Stimulated activated CD8-positive, alpha-beta memory T cell treated with anti-CD3 and anti-CD28 coated beads, Interleukin-7, amount 100 ng/mL, for 1 hour (primary cell): ENCODE measurements at places on chromosomes 16 and 17.

DNA sequence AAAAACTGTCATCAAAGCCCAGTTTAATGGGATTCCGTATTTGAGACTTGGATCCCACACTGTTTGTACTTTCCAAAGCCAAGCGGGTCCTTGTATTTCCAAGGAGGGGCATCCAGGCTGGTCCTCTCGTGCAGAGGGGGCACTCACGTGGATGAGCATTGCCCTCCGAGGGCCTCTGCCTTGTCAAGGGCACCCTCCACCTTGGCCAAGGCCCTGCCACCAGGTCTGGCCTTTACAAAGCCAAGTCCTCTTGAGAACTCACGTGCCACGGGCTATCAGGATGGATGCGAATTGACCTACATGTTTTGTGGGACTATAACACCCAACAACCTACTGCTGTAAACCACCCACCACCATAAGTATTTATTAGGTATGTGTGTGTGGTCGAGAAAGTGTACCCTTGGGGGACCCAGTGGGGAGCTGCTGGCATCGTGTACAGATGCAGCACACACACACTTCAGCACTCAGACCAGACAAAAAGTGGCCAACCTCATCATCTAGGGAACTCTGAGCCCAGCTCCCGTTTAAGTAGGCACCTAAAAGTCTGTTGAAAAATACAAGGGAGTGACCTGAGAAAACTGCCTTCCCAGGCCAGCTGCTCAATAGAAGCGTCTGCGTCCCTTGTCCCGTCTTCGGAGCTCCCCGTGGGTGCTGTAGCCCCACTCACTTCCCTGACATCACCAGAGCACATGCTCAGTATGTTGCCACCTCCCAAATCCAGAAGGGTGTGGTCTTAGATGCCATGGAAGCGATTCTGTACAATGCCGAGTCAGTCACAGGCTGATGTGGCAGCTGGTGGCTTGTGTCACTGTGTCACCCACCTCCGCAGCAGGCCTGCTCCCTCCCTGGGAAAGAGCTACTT lies 12.9 kb downstream of the MAP1LC3B start:
- no peak for DNase-seq

GRCh38 chr16:5621826-5622225 lies 524.2 kb upstream of the EEF2KMT start:
- no peak for DNase-seq

GRCh38 chr16:69847643-69848042 lies 85.5 kb downstream of the WWP2 start:
- no peak for DNase-seq

GRCh38 chr16:88430524-88431446 lies 22.3 kb upstream of the ZFPM1 start:
- DNase-seq, result no peak

DNA sequence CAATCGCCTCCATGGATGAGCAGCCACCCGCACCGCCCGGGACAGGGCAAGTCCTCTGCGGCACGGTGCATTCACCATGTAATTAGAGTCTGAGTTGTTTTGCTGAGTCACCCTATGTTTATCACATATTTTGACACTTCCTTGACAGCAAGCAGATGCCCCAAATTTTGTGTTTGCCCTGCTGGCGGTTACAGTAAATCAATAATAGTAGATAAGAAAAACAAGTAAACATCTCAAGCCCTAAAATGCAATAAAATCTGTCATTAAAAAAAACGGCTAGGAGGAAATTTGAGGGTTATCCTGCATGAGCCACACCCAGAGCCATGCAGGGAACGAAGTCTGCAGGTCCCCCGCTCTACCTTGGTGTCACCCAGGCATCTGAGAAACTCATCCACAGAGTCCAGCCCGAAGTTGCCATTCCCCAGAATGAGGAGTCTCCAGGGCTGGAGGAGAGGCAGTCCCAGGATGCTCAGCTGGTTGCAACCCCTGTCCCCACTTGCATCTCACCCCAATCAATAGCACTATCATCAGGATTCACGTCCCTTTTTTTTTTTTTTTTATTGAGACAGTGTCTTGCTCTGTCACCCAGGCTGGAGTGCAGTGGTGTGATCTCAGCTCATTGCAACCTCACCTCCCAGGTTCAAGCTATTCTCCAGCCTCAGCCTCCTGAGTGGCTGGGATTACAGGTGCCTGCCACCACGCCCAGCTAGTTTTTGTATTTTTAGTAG lies 16.5 kb upstream of the ST6GALNAC1 start:
- DNase-seq, result no peak

- DNase-seq, result no peak
These were observed 10.4 kb upstream of the WFDC1 start for GRCh38 chr16:84284154-84284722.

DNA sequence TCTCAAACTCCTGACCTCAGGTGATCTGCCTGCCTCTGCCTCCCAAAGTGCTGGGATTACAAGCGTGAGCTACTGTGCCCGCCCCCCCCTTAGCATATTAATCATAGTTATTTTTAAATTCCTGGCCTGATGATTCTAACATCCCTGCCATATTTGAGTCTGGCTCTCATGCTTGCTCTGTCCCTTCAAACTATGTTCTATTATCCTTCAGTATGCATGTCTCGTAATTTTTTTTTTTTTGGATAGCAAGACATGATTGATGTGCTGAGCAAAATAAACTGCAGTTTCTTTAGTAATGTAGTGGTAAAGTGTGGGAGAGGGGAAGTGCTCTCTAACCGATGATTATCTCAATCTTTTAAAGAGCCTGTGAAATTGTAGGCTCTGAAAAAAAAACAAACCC lies 34.3 kb upstream of the TMEM92 start:
- no peak for DNase-seq

DNA sequence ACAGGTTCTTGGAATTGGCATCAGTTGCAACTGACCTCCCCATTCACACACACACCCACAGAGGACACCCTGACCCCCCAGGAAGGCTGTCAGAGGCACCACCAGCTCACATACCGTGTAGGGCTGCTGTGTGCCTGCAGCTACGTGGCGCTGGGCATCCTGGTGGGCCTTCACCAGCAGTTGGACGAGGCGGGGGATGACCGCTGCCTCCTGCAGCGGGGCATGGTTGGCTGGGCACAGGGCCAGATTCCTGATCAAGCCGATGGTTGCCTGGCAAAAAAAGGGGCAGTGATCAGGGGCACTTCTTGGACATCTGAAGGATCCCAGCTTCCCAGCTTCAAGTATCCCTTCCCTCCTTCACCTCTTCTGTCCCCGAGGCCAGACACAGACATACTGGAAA lies 24.2 kb upstream of the HAP1 start:
- no peak for DNase-seq

DNA sequence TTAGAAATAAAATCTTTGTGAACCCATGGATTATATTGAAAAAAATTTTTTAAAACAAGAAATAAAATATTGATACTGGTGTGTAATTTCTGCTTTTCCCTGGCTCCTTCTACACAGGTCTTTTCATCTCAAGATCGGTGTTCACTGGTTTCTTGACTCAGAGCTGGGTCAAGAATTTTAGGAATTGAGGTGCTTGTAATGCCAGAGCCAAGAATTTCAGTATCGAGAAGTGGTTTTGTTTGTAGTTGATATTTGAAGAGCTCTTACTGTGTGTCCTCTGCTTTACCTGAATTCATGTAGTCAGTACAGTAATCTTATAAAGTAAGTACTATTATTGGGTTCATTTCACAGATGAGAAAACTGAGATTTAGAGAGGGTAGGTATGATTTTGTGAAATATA lies 7.3 kb downstream of the WWP2 start:
- DNase-seq, result no peak

- DNase-seq, result no peak
These were observed 87.4 kb downstream of the KCNJ2 start for GRCh38 chr17:70256751-70257150.

DNA sequence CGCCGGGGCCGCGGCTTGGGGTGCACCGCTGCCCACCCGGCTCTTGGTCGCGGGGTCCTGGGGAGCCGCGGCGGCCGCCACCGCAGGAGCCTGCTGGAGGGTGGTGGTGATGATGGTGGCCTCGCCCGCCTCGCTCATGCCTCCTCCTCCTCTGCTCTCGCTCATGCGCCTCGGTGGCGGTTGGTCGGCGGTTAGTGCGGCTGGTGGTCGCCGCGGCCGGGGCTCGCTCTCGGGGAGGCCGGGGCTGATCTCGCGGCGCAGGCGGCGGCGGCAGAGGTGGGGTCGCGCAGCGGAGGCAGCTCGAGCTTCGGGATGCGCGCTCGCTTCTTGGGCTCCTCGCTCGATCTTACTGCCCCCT lies 41.6 kb downstream of the AHSP start:
- DNase-seq, result no peak

DNA sequence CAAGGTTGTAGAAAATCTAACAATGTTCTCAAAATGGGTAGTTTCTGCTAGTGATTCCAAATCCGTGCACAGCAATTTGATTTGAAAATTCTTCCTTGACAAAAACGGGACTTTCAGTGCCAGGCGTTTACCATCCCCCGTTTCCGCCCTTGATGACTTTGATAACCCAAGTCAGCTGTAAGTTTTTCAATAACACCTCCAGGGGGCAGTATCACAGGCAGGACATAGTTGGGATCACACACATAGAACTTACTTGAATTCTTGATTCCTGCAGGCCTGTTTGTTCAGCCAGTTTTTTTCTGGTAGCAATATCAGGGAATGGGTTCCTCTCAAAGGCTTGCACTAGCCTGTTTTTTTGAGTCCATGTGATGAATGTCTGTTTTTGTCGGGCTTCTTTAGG lies 5.6 kb downstream of the DUXB start:
- DNase-seq, result no peak

- DNase-seq, result no peak
These were observed 247.1 kb upstream of the MON1B start for GRCh38 chr16:76943921-76944320.

DNA sequence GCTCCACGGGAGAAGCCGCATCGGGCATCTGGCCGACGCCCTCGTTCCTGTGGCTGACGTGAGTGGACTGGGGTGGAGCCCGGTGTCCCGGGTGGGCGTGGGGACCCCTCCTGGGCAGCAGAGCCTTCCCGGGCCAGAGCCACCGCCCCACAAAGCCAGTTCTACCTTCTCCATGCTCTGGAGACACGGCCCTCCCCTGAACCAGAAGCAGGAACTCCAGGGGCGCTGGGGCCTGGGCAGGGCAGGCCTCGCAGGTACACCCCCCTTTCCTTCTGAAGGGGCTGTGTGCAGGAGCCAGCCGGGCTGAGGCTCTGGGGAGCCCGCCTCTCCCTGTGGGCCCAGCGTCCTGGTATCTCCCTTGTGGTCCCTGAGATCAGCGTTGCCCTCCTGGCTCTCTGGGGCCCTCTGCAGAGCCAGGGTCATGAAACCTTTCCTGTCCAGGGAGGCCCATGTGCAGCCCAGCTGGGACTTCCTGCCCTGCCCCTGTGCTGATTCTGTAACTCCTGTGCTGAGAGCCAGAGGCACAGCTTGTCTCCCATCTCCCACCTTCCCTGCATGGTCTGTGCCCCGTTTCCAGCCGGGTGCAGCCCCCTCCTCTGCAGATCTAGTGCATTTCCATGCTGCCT lies 6.5 kb downstream of the PIGQ start:
- no peak for DNase-seq

GRCh38 chr17:55275894-55276804 lies 11.4 kb downstream of the HLF start:
- no peak for DNase-seq

DNA sequence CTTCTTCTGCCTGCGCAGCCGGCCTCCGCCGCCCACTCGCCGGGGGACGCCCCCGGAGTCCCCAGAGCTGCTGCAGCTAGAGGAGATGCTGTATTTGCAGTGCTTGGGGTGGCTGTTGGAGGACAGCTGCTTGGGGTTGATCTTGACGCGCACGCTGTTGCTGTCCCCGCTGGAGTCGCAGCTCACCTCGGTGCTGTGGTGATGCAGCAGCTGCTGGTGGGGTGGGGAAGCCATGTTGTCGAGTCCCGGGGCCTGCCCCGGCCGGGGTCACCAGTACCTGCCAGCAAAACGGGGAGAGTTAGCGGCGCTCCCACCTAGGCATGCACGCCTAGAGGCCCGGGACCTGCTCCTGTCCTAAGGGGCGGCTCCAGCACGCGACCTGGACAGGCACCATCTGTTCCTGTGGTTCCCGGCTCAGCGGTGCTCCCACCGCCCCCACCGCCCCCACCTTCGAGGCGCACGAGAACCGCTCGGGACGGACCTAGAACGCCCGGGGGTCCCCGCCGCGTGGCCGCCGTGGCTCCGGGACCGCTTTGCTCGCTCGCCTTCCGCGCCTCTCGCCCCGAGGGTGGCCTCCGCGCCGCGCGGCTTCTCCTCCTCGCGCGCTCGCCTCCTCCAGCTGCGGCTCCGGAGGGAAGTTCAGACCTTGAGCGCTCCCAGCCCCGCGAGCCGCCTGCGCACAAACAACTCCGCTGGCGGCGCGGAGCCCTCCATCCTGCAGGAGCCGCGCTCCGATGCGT lies 863 bp downstream of the ADCY9 start:
- DNase-seq, result no peak
